Stimulated activated naive CD8-positive, alpha-beta T cell treated with anti-CD3 and anti-CD28 coated beads, Interleukin-15, amount 100 ng/mL, for 72 hours (primary cell): ENCODE measurements at places on chromosomes 11 and 22.
A peak's percentile ranks its signal among the peaks of the same experiment; 100 is the strongest.

GRCh38 chr11:68481579-68482240 lies 21.2 kb downstream of the PPP6R3 start:
- no peak for DNase-seq

DNA sequence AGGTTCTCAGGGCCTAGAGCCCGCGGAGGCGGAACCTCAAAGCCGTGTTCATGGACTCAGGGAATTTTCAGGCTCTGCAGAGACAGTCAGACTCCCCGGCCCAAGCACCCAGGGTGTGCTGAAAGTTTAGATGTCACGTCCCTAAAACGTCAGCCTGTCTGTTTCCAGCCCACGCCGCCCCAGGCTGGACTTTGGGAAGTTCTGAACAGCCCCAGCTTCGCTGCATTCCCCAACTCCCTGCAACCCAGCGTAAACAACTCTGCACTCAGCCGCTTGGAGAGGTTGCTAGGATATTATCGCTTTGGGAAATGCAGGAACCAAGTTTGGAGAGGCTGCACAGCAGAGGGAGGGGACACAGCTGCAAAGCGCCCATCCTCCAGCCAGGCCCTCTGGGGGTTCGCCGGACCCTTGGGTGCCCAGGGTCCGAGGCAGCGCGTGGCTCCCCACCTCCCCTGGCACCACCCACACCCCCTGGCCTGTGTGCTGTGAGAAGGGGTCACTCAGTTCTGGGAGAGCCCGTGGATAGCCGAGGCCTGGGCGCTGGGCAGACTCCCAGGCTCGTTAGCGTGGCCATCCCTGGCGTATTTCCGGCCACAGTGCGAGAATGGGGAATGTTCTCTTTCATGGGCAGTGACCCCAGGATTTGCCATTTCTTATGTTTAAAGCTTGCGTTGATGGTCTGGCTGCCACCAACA lies 120.5 kb upstream of the FGF3 start:
- no peak for DNase-seq

DNA sequence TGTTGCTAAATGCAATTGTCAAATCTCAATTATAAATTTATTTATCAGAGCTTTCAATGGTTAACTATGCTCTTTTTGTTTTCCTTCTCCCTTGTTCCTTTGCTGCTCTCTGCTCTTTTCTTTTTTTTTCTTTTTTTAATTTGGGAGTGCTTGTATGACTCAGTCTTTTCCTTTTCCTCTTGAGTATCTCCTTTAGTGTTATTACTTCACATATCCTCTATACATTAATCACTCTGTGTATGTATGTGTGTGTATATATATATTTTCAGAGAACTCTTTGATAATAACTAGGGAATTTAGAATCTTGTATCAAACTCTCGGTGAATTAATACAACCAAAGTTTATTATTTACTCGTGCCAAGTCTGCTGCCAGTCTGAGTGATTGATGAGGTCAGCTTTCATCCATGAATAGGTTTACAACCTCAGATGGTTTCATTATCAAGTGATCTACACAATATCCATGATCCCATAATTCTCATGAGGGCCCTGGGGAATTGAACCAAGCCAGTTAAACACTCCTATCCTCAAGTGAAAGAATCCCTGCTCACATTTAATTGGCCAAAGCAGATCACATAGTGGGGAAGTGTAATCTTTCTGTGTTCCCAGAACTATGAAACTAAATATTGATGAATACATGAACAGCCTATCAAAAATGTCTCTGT lies 743.4 kb upstream of the CNTN5 start:
- no peak for DNase-seq

DNA sequence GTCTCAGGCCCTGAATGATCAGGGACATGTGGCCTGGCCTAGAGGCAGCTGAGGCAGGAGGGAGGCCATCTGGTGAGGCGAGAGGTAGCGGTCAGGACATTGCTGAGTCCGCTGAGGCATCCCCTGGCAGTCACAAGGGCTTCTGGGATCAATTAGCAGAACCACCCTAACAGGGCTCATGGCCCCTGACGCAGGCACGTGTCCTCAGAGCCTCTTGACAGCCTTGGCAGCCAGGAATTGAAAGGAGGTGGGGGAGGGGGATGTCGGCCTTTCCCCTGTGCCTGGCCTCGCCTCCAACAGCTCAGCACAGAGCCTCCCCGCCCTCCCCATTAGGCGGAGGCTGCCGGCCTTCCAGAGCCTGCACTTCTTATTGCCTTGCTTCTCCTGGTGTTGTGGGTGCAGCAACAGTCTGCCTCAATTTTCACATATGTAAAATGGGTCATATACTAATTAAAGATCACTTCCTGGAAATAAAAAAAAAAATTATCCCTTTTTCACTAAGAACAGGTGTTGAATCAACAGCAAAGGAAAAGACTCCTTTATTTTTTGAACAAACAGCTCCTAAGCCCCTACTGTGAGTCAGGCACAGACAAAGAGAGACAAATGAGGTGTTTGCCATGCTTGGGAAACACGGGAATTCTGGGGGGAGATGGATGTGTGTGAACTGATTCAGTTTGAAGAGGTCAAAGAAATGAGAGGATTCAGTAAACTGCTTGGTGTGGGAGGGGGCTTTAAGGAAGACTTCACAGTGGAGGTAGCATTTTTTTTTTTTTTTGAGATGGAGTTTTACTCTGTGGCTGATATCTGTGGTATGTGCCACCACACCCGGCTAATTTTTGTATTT lies 55.3 kb downstream of the NFAM1 start:
- DNase-seq, result no peak

DNA sequence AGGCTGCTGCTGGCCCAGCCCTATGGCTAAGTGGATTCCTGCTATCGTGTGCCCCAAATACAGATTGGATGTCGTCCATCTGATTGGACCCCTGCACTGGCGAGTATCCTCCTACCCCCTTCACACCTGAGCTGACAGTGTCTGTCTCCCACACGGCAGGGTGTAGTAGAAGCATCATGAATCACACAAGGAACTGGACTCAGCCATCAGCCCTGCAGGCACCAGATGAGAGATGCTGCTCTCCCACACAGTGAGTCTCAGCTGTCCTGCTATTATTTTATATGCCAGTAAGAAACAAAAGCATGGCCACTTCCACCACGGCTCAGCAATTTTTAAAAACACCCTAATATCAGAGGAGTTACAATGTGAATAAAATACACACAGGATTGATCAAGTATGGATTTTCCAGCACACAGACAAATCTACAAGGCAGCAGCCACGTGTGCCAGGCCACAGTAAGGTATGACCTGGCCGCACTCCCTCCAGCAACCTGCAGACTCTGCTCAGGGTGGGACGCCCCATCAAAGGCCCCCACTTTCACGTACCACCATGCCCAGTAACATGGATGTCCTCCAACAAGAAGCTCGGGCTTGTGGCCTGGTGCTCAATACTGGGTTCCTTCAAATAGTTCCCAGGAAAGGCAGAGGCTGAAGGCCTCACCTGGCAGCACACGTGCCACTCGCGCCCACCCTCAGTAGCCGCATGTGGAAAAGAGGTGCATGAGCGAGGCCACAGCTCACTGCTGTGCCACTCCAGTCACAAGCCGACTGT lies 16.4 kb upstream of the SLC25A1 start:
- no peak for DNase-seq

- no peak for DNase-seq
Observed at GRCh38 chr11:105582497-105582896, 27.4 kb upstream of the GRIA4 start.

GRCh38 chr11:93861808-93862207 lies 11.4 kb upstream of the VSTM5 start:
- no peak for DNase-seq

DNA sequence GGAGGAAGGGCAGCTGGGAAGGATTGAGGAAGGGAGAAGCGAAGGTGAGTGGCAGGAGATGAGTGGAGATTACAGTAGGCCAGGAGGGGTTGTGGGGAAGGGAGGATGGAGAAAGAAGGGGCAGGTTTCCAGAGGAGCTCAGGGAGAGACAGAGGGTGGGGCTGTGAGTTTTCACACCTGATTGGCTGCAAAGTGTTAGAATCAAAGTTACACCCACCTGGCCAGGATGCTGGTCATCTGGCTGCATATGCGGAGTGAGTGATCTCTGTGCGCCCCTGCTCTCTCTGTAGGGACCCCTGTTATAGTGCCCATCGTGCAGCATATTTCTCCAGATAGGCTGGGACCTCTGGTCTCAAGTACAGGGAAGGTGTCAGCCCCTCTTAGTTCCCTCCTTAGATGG lies 18.3 kb downstream of the AMPD3 start:
- DNase-seq, result no peak

DNA sequence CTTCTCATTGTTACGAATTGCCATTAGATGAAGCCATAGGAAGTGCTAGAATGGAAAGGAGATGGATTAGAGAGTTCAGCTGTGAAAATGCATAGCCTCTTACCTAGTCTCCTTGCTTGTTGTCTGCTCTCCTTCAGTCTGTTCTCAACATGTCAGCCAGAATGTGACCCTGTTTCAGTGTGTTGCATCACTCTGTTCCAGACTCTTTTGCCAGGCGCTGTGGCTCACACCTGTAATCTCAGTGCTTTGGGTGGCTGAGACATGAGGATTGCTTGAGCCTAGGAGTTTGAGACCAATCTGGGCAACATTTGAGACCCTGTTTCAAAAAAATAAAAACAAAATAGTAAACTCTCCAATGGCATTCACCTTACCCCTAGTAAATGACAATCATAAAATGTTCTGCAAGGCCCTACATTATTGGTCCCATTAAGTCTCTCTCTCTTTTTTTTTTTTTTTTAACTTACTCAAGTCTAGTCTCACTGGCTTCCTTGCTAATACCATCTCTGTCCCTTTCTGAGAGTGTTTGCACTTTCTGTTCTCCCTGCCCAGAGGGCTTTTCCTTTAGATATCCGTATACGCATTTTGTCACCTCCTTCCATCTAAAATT lies 39.4 kb downstream of the CYP2R1 start:
- peak; percentile 24 for DNase-seq

DNA sequence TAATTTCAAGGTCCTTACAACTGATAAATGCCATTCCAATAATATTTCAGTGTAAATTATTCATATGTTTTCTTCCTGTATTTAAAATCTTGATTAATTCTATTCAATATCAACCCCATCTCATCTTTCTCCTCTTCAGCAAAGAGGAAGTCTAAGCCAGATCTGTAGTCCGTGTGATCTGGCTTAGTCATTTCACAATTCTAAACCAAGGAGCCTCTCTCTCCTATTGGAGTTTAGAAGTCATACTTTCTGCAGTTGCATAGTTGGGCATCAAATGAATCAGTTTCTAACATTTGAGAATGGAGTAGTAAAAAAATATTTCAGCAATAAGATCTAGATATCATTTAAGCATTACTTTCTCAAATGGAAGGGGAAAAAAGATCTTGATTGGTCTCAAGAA lies 354.9 kb downstream of the JRKL start:
- no peak for DNase-seq

- no peak for DNase-seq
Observed at GRCh38 chr11:66192181-66192863, 76.1 kb upstream of the RAB1B start.

- no peak for DNase-seq
Observed at GRCh38 chr22:26047516-26047915, 121.7 kb upstream of the SEZ6L start.

GRCh38 chr11:5592615-5593014 lies 3.8 kb upstream of the TRIM6 start:
- no peak for DNase-seq

- no peak for DNase-seq
Observed at GRCh38 chr11:17443423-17443822, 33.2 kb downstream of the ABCC8 start.

GRCh38 chr11:47105974-47106373 lies 70.7 kb downstream of the ARFGAP2 start:
- no peak for DNase-seq

DNA sequence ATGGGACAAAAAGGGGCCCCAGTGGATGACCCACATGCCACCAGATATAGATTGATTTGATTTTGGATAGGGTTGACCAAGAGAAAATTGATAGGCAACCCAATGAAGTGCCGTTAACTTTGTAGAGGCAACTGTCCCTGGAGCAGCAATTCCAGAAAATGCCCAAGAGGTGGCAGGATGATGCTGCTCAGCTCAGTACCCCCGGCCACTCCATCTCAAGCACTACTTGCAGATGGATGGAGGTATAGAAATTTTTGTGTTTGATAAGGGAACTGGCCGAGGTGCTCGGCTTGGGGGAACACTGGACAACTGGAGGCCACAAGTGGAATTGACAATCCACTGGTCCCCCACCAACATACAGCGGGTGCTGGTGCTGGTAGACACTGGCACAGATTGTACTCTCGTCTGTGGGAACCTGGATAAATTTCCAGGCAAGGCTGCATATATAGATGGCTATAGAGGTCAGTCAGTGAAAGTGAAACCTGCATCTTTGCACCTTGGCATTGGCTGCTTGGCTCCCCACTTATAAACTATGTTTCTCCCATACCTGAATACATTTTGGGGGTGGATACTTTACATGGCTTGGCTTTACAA lies 86.3 kb downstream of the CCDC83 start:
- peak; percentile 61 for DNase-seq

- DNase-seq, result peak; percentile 54
Observed at GRCh38 chr11:35237860-35238715, 99.1 kb downstream of the CD44 start.

GRCh38 chr11:9066433-9066925 lies 24.9 kb downstream of the SCUBE2 start:
- no peak for DNase-seq
